ENCODE measurements at places on chromosomes 12 and 14.

- DNase-seq, result no peak
These were observed 345.9 kb downstream of the DPF3 start for GRCh38 chr14:72547999-72548398.

GRCh38 chr12:68271346-68271745, 17.9 kb upstream of the IL22 start:
- no peak for DNase-seq

- DNase-seq, result no peak
These were observed 48.3 kb upstream of the KCNMB4 start for GRCh38 chr12:70317781-70318180.

GRCh38 chr14:76352639-76353281, 23.2 kb upstream of the ESRRB start:
- DNase-seq, result peak; percentile 16

All from stimulated activated CD8-positive, alpha-beta memory T cell treated with anti-CD3 and anti-CD28 coated beads, Interleukin-7, amount 100 ng/mL, for 1 hour (primary cell).